ENCODE measurements at places on chromosomes 2 and 18.

DNA sequence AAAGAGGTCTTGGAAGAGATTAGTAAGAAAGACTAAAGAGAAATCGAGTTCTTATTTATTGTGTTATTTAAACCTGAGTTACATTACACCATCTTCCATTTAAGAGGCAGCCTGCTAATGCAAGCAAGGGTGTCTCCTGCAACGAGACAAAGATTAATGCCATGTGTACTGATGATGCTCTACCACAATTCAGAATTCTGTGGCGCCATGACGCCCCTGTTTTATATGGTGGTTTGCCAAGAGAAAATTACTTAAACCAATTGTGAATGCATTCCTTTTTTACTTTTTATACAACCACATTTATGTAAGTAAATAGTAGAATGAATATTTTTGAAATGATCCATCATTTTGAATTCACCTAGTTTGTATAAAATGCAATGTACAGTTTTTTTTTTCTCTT lies 356.1 kb upstream of the ZEB2 start:
- DNase-seq, result no peak

- no peak for DNase-seq
Observed at GRCh38 chr2:224520064-224520463, 65.1 kb downstream of the CUL3 start.

- DNase-seq, result no peak
Observed at GRCh38 chr2:205103699-205104098, 558.4 kb downstream of the PARD3B start.

DNA sequence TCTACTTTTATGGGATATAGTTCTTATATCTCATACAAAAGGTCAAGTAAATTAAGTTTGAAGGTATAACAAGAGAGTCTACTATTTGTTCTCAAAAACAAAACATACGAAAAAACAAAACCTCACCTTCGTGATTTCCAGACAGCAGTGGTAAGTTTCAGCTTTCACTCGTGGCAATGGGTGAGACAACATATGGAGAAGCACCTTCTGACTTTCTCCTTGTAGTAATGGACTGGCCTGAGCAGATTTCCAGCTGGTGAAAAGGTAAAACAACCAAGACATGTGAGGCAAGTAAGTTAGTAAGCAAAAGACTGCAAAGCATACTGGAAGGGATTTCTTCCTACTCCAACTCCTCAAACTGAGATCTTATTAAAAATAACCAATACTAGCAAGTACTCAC lies 39.6 kb downstream of the RTTN start:
- DNase-seq, result no peak

GRCh38 chr2:223934870-223935269 lies 10.3 kb downstream of the WDFY1 start:
- DNase-seq, result no peak

DNA sequence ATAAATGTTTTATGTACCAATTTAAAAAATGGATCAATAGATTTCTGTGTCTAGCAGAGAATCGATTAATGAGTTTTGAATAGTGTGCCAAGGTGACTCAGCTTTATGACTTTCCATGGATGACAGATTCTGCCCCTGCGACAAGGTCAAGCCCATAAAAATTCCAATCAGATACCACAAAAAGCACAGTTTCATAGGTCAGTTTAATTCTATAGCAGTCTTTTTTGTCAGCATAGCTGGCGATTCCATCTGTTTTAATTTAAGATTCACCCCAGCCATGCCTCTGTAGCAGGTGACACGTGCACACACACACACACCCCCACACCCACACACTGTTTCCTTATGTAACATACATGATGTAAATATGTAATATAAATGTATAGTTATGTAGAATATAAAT lies 28.9 kb downstream of the RAB31 start:
- no peak for DNase-seq

DNA sequence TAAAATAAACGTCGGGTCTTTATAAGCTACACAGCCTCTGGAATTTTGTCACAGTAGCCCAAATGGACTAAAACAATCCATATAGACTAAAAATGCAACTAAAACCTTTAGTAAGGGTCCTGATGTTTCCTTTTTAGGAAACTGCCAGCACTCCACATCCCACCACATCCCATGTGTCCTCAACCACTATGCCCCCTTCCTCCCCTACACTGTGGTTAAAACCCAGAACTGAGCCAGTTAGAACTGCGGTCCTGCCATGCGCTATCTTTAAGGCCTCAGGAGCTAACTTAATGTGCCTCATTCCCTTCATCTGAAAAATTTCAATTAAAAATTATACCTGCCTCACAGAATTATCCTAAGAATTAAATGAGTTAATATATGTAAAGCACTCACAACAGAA lies 41.1 kb downstream of the ACVR1 start:
- no peak for DNase-seq

- no peak for DNase-seq
Observed at GRCh38 chr2:45714679-45715078, 63.2 kb downstream of the PRKCE start.

GRCh38 chr2:233546774-233547173 lies 19.8 kb downstream of the USP40 start:
- no peak for DNase-seq

DNA sequence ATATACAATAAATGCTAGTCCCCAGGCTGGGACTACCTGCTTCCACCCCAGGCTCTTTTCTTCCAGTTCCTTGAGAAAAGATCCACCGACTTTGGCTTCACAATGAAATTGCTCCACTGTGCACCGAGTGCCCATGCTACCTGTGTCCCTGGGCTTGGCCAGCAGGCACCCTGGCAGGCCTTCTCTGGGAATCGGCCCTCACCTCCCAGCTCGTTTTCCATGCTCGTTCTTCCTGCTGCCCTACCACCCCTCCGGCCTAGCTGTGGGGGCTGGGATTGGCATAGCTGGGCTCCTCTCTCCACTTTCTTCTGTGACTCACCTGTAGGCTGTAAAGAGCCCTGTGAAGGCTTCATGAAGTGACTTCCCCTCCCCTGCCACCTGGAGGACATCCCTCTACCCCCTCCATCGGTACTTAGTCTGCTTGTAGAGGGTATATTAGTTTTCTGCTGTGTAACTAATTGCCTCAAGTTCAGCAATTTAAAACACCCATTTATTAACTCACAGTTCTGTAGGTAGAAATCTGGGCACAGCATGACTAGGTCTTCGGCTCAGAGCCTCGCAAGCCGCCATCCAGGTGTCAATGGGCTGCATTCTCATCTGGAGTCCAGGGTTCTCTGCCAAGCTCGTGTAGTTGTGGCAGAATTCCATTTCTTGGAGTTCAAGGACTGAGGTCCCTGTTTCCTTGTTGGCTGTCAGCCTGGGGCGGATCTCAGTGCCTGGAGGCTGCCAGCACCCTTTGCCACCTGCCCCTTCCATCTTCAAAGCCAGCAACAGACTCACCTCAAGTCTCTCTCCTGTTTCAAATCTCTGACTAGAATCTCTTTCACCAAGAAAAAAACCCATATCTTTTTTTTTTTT lies 57.6 kb downstream of the DPYSL5 start:
- DNase-seq, result no peak

GRCh38 chr2:156145469-156145868 lies 187.1 kb downstream of the NR4A2 start:
- DNase-seq, result no peak

DNA sequence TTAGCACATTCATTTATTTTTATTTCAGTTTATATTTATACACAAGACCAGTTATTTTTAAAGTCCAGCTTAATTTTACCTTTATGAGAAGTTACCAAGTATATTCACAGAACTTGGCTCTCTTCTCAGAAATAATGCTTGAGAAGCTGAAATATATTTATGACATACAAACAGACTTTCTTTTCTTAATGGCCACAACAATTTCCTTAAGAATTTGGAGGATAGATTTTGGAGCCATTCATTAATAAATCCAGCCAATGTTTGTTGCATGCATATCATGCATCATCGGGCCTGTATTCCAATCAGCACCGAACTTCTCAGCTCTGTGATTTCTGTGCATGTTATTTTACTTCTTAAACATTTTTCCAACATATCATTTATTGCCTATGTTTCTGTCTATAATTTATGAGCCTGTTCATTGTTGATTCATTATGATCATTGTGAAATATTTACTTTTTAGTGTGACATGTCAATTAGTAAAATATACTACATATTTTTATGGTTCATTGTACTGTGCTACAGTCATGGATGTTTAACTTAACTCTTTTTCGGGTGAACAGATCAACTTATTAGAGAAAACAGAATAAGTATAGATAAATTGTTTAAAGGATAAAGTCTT lies 3.5 kb downstream of the GULP1 start:
- DNase-seq, result no peak

DNA sequence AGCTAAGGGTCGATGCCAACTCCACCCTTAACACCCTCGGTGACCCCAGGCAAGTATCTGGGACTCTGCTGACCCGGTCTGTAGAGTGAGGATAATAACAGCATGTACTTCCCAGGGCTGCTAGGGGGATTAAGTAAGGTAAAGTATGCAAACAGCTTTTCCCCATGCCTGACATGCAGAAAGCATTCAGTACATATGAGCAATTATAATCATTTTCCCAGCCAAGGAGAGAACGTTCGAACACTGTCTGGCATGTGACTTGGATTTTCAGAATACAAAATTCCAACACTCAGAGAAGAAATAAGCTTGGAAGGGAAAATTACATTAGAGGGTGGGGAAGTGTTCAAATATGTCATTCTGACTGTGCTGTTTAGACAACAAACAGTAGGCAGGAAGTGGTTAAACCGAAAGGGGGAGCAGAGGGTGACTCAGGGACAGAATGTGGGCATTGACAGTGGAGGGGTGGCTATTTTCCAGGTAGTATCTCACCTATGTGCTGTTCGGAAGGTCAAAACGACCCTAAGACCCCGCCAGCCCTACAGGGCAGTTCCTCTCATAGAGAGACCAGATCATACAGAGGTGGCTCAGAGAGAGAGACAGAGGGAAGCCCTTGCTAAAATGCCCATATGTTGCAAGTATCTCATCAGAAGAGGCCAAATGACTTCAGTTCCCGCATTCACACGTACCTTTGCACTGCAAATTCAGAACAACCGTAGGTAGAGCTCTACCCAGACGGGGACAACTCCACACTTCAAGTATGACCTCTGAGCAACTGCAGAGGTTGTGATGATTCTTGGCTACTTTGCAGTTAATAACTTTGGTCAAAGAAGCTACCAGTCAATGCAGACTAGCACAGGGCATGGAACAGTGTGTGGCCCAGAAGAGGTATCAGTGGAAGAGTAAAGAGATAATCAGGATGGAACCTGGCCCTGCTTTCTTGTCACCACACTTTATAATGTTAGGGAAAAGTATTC lies 14.8 kb downstream of the ASPRV1 start:
- DNase-seq, result peak; percentile 67

DNA sequence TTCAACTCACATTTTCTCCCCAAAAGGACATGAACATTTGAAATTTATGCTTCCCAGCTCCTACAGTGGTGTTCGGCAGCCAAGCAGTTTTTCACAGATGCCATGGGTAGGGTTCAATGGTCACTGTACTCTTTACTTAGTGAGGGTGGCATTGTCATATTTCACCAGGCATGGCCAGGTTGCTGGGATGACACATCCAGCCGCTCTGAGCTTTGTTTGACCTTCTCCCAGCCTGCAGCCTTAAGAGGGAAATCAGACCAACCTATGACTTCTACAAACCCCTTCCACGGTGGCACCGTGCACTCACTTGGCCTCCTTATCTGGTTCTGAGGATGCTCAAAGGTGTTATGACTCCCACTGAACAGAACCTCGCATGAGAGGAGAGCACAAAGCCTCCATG lies 108.4 kb upstream of the SH3BP4 start:
- DNase-seq, result no peak

DNA sequence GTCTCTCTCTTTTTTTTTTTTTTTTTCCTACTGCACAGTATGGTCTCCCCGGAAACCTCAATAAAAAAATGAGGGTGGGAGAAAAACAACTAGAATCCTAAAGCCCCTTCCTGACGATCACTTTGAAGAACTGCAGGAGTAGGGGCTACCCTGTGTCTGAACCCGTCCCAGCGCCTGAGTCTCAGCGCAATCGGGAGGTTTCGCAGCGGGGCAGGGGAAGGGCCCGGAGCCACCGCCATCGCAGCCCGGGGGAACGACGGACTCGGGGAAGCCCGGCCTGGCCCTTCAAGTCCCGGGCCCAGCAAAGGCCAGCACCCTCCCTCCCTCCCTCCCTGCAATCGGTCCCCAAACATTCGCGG lies 411 bp downstream of the NARS1 start:
- DNase-seq, result no peak

- no peak for DNase-seq
Observed at GRCh38 chr2:216004697-216005283, 8.6 kb downstream of the MREG start.

DNA sequence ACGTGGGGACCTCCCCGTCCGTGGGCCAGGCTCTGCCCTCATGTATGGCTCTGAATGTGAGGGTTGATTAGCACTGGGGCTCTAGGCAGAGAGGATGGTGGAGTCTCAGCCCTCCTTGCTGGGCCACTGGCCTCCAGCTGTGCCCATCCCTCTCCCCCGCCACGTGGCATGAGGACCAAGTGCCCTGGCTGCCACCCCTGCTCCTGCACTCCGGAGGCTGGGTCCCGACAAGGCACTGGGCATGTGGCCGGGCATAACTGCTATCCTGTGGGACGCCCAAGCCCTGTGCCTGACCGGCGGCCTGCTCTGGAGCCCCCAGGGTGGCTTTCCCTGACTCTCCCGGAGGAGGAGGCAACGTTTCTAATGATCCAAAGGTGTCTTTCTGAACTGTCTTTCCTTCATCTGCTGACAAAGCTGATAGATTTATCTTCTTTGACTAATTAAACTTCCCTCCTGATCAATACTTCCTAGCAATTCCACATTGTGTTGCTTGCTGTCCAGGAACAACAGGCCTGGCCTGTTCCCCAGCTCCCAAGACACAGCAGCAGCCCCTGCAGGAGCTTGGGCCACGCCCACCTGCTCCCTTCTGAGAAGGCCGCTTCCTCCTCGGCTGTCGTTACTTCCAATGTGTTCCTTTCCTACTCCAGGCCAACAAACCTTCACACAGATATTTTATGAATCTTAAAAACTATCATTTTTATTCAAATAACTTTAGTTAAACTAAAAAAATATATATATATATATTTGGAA lies 132.0 kb downstream of the SNTG2 start:
- no peak for DNase-seq

DNA sequence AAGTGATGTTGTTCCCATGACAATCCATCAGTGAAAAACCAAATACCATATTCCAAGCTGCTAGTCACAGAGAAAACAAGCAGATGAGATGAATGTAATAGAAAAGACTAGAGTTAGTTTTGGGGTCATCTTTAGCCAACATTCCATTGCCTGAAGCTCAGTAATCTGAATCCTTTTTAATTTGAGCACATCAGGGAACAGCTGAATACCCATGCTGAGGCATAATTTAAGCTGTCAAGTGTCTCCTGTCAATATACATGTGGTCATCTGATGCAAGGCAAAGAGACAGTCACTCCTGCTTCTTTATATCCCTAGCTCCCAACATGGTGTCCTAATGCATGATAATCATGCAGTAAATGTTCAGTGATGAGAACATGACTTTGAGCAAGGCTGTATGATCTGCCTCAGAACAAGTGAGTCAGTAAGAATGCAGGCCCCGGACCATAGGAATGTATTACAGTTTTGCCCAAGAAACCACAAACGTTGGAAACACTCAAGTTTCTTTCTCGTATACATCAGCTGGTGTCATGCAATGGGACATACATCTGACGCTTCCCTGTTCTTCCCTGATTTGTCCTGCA lies 48.0 kb downstream of the CDK15 start:
- peak; percentile 80 for DNase-seq

- DNase-seq, result no peak
Observed at GRCh38 chr2:174392706-174393105, 2.8 kb upstream of the SCRN3 start.

GRCh38 chr18:48836806-48837615 lies 113.8 kb downstream of the SMAD7 start:
- no peak for DNase-seq

- no peak for DNase-seq
Observed at GRCh38 chr2:109247812-109248211, 118.8 kb downstream of the SH3RF3 start.
